ENCODE measurements at places on chromosomes 6 and 20.
A peak's percentile ranks its signal among the peaks of the same experiment; 100 is the strongest.

DNA sequence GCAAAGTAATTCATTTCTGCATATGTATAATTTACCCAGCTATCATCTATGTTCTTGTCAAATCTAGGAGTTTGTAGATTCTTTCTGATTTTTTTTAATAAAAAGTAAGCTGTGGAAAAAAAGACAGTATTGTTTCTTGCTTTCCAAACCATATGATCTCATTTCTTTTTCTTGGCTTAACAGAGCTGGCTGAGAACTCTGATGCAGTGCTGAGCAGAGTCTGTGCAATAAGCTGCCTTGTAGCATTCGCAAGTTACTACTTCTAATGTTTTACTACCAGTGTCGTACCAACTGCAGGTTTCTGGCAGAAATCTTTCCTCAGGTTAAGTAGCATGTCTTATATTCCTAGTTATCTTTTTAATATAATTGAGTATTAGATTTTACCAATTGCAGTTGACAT, 15.6 kb downstream of the RRBP1 start:
- DNase-seq = peak; percentile 38

DNA sequence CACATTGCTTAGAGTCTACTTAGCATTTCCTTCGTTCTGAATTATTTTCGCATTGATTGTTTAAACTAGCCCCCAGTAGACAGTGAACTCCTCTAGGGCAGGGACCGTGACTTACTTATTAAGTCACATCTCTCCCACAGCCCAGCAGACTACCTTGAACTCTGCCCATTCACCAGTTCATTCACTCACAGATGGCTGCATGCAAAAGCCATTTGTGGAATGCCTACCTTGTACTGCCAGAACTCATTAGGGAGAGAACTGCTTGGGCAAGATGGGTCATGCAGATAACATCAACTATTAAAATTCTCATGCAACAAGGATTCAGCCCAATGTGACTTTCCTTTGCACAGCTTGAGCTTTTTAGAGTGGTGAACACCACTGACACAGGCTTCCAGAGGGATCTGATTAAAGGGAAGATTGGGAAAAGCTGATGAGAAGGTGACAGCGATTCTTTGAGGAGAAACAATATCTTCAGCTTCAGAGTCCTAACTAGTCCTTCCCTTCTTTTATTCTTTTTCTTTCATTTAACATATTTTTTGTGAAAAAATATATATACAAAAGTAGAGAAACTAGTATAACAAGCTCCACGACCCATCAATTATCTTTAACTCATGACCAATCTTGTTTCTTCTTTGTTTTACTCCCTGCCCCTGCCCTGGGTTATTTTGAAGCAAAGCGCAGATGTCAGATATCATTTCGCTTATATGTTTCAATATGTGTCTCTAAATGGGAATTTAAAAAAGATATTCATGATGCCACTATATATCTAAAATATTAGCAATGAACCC, 273.9 kb downstream of the CDC5L start:
- DNase-seq = peak; percentile 60

- DNase-seq = no peak
These were observed 325.9 kb downstream of the PLCB1 start for GRCh38 chr20:8457978-8458377.

- DNase-seq = no peak
These were observed 21.3 kb downstream of the FOXO3 start for GRCh38 chr6:108581932-108582475.

GRCh38 chr20:41340327-41341055, at the start of gene LPIN3:
Gene LPIN3, plus strand, starts transcription at chr20:41340821. Its CDS starts 4,983 bp downstream, at chr20:41345804.
- peak; percentile 93 for DNase-seq

DNA sequence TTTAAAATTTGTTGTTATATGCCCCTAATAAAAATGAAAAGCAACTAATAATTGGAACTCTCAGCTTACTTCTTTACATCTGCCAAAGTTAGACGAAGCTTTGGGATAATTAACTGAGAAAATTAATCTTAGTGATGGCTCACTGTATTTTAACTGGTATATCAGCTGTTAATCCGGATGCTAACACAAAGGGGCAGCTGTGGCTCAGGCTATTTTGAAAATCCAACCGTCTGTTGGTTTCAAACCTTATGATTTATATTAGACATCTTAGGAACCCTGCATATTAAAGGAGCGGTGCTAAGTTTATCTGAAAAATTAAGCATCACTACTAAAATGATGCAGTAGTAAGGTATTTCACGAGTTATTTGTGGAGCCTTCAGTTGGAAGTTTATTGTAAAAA, 96.6 kb downstream of the AKAP7 start:
- no peak for DNase-seq

DNA sequence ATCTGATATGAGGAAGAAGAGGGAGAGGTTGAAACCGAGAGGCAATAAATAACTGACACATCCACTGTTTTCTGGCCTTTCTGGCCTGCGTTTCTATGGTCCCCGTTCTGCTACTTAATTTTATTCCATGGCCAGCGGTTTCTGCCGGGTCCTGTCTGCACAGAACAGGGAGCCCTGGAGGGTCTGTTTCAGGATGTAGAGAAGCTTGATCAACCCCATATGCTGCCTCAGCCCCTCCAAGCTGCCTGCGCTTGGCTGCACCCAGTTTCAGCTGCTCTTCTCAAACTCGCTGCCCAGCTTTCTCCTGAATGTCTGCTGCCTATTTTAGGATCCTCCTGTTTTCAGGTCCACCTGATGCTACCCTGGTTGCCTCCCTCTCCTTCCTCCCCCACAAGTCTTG, 18.5 kb upstream of the PACSIN1 start:
- DNase-seq = no peak

- DNase-seq = no peak
These were observed 530.2 kb upstream of the HTR1E start for GRCh38 chr6:86407128-86407527.

GRCh38 chr20:37201827-37202162, 22.4 kb upstream of the MROH8 start:
- no peak for DNase-seq

DNA sequence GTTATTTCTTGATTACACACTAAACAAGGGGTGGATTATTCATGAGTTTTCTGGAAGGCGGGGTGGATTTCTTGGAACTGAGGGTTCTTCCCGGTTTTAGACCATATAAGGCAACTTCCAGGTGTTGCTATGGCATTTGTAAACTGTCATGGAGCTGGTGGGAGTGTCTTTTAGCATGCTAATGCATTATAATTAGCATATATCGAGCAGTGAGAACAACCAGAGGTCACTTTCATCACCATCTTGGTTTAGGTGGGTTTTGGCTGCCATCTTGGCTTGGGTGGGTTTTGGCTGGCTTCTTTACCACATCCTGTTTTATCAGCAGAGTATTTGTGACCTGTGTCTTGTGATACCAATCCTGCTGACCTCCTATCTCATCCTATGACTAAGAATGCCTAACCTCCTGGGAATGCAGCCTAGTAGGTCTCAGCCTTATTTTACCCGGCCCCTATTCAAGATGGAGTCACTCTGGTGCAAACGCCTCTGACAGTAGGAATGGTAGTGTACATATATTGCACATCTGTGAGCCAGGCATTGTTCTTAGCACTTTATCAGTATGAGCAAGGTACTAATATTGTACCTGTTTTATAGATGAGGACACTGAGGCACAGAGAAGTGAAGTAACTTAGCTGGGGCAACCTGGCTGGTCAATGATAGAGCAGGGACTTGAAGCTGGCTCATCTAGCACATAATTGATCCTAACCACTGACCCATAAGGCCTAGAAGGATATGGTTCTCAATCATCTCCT, 203.7 kb downstream of the NFATC2 start:
- DNase-seq = no peak

DNA sequence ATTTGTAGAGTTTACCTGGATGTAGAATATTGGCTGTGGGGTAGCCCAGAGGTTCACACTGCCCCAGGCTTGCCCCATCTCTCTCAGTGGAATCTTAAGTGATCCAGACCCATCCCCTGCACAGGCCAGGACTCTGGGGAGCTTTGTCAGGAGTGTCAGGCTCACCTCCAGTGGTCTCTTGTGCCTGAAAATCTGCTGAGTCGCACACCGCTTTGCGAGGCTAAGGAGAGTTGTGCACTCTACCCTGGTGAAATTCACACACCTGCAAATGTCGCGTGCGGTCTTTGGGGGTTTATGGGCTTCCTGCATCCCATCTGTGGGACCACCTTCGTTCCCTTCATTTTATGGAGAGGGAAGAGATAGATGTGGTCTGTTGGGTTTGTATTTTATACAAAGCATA, 63.6 kb upstream of the KIF25 start:
- DNase-seq = no peak

GRCh38 chr6:134468633-134469032, 150.7 kb upstream of the SGK1 start:
- DNase-seq = no peak

DNA sequence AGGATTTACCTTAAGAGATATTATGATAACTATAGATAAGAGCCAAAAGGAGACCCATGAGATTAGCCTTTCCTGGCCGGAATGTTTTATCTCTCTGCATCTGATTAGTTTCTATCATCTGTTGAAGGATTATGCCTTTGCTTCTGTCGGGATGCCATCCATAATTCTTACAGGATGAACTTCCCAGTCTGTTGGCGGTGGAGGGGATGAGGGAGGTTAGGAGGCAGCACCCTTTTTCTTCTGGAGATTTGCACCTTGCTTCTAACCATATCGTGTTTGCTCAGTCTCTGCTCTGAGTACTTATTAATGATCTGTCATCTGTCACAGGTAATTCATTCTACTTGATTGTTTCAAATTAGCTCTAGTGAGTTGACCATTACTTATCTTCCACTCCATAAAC, 292.1 kb downstream of the KHDC1L start:
- no peak for DNase-seq

DNA sequence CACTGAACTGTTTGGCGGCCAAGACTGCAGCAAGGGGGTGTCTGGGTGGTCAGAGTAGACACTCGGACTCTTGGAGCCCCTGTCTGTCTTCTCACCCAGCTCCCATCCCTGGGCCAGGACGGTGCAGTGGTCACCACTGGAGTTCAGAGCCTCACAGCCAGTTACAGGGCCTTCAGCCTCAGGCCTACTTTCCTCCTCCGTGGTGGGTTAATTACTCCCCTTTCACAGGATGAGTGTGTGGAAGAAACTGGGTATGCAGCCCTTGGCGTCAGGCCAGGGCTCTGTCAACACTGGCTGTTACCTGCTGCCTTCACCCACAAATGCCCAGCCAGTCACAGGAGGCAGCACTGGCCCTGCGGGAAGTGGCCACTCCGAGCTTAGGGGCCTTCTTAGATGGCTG, 1.8 kb upstream of the YTHDF1 start:
- DNase-seq = no peak

DNA sequence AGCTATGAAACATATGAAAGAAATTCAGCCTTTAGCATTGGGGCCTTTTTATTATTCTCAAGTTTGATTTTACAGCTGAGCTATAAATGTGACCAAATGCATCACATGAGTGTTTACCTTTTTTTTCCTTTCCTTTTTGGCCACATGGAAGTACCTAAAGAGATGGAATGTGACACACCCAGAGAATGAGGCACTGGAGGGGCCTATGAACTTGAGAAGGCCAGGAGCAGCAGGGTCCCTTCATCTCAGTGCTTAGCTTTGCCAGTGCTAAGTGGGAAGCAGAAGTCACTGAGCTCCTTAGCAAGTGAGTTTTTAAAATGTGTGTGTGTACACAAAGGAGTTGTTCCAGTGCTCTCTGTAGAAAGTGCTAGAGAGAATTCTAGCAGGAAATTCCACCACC, 44.7 kb downstream of the RREB1 start:
- DNase-seq = no peak

DNA sequence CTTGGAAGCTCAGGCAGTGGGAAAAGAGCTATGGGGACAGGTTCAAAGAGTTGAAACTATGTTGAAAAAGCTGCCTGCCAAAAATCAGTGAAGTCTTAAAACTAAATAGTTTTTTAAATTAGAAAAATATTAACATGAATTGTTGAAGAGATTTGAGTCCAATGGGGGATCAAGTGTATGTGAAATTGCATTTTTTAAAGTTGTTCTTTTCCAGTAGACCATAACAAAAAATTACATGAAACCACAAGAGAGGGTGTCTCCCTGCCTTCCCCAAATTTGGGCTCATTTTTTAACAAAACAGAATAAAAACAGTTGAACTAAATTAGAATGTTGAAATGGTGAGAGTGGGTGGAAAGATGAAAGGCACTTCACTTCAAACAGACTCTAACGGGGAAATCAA, 31.5 kb upstream of the COL10A1 start:
- DNase-seq = no peak

DNA sequence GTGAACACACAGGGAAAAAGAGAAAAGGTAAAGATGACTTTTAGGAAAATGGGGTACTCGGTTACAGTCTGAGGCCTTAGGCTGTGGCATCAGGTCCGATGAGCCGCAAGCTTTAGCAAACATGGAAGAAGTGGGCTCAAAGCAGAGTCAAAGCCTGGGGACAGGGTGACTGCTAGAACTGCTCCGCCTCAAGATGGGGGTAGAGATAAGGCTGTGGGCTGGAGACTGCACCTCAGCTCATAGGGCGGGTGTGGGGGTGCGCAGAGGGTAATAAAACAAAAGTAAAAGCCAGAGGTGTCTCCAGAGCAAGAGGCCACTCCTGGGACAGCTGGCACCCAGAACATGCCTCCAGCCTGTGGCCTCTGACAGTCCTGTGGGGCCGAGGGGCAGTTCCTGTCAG, 21.3 kb upstream of the SYNDIG1 start:
- DNase-seq = no peak

- no peak for DNase-seq
These were observed 410.7 kb upstream of the SULF2 start for GRCh38 chr20:48196001-48196400.
